Dorsolateral prefrontal cortex (tissue), 122 donors: ENCODE measurements at places on chromosomes 2 and 18.

DNA sequence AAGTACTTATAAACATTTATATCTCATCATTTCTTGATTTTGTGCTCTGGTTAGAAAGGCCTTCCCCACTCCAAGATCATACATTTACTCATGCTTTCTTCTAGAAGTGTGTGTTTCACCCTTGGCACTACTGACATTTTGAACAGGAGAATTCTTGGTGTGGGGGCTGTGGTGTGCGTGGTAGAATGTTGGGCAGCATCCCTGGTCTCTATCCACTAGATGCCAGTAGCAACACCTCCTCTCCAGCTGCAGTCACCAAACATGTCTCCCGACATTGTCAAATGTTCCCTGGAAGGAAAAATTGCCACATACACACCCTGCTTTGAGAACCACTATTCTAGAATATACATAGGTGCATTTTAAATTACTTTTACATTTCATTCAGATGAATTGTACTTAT, 8.7 kb upstream of the TGIF1 start:
- DNase-seq: no peak

GRCh38 chr2:175036582-175037018, 31.4 kb upstream of the CHN1 start:
- DNase-seq: no peak

GRCh38 chr2:71778514-71778913, 325.2 kb downstream of the DYSF start:
- DNase-seq: no peak

GRCh38 chr2:197131558-197131855, 179.1 kb downstream of the ANKRD44 start:
- no peak for DNase-seq

DNA sequence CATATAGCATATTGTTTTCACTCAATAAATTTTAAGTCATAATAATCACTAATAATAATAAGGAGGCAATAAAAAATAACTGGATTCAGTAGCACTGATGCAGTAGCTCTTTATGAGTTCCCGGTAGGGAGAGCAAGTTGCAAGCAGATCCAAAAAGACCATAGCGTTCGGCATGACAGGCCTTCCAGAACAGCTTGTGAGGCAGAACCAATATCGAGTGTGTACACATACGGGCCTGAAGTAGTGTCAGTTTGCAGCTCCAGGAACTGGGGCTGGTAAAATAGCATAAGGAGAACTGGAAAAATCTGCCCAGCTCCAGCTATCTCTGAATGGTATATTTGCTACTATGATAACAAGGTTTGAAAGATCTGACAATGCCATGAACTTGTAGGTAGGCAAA, 1607.8 kb upstream of the PIK3C3 start:
- no peak for DNase-seq

- no peak for DNase-seq
Measured at GRCh38 chr18:43789234-43790000, 512.1 kb upstream of the SYT4 start.

- no peak for DNase-seq
Measured at GRCh38 chr2:203951366-203951902, 14.9 kb downstream of the ICOS start.
